AML-193 (cell line): ENCODE measurements at places on chromosomes 3 and 15.

- DNase-seq: no peak
Observed at GRCh38 chr3:42852441-42852840, 23.2 kb downstream of the CYP8B1 start.

DNA sequence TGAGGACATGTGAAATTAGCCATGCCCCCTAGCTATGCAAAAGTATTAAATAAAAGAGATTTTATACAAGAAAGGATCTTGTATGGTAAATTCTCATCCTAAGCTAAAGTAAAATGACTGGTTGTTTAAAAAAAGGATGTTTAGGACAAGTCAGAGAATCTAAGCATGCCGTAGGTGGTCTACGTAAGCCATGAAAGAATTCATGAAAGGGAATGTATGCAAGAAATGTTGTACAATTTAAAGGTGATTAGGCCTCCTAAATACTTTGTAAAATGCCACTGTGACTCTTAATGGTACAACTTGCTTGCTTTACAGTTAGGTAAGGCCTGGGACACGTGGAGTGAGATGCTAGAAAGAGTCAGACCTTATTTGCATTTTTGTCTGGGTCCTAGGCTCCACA is 209.0 kb downstream of the EFHB start:
- no peak for DNase-seq

DNA sequence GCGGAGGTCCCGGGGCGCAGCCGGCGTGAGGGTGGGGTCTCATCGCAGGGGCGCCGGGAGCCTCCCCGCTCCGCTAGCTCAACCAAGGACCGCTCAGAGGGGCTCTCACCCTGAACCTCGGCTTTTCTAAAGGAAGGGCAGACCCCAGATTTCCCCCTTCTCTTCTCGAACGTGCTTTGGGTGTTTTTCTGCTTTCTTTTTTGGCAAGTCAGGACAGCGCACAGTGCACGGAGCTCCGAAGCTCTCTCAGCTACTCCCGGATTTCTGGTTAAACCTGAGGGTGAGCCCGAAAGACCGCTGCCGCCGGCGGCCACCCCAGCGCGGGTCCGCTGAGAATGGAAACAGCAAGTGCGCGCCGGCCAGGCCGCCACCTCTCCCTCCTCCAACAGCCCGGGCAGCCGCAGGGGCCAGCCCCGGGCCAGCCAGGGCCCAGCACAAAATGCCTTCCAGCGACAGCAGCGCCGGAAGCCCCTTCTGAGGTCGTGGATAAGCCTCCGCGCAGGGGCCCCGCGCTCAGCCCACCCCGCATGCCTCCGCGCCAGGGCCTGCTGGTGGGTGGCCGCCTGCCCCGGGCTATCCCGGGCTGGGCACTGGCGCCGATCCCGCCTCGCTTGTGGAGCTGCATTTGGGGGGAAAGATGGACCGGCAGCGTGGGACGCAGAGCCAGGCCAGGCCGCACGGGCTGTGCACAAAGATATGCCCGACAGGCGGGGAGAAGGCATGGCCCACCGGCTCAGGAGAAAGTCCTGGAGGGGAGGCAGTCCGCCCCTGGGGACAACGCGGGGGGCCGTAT is 8.2 kb upstream of the OCA2 start:
- no peak for DNase-seq

- DNase-seq: no peak
Observed at GRCh38 chr3:113222451-113223086, 11.2 kb downstream of the BOC start.
